ENCODE measurements at places on chromosomes 7 and 10.
A peak's percentile ranks its signal among the peaks of the same experiment; 100 is the strongest.

DNA sequence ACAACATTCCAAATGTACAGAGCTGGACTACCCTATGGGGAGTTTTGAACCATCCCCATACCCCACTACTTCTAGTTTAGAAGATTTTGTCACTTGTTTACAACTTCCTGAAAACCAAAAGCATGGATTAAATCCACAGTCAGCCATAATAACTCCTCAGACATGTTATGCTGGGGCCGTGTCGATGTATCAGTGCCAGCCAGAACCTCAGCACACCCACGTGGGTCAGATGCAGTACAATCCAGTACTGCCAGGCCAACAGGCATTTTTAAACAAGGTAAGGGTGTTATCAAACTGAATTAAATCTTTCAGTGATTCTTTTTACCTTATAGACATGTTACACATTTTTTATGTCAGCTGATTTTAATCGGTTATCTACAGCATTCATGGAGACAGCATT, 41.5 kb downstream of the AHR start:
- no peak for DNase-seq

GRCh38 chr10:121595806-121596688, 2.2 kb downstream of the FGFR2 start:
- no peak for DNase-seq

GRCh38 chr10:13099144-13099665, 758 bp upstream of the OPTN start:
- peak; percentile 72 for DNase-seq

- no peak for DNase-seq
These were observed 38.2 kb upstream of the BET1 start for GRCh38 chr7:94042381-94042780.

GRCh38 chr10:110353244-110354119, 48.8 kb upstream of the SMNDC1 start:
- DNase-seq, result peak; percentile 94

GRCh38 chr7:28530175-28530802, 118.0 kb downstream of the CREB5 start:
- DNase-seq, result peak; percentile 68

- DNase-seq, result no peak
These were observed 67.1 kb downstream of the IKZF1 start for GRCh38 chr7:50371551-50372021.

GRCh38 chr10:127801302-127801701, 64.3 kb downstream of the FOXI2 start:
- no peak for DNase-seq

DNA sequence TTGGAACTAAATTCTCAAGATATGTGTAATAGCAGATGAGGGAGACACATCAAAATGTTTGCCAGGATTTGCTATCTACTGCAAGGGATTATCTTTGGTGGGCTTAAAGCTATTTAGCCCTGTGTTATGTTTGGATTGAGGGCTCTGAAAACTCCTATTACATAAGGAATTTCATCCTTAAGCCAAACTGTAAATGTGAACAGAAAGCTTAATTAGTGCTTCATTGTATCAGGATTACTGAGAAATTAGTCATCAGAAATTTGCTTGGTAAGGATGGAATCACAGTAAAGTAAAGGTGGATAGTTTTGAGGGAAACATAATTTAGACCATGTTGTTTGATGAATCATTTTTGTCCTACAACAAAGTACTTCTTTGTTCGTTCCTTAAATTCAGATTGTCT, 8.3 kb downstream of the ANKRD7 start:
- DNase-seq, result no peak

DNA sequence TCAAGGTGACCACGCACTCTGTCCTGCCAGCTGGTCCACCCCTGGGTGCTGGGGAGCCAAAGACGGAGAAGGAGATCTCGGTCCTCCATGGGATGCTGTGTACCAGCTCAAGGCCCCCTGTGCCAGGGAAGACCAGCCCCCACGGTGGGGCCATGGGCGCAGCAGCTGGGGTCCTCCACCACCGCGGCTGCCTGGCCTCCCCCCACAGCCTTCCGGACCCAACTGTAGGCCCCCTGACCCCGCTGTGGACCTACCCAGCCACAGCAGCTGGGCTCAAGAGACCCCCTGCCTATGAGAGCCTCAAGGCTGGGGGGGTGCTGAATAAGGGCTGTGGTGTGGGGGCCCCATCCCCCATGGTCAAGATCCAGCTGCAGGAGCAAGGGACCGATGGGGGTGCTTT, 5.4 kb downstream of the NYAP1 start:
- no peak for DNase-seq

GRCh38 chr10:49690698-49691356, 11.4 kb downstream of the C10orf53 start:
- peak; percentile 23 for DNase-seq

GRCh38 chr7:158742065-158742821, 37.6 kb upstream of the NCAPG2 start:
- DNase-seq, result no peak

DNA sequence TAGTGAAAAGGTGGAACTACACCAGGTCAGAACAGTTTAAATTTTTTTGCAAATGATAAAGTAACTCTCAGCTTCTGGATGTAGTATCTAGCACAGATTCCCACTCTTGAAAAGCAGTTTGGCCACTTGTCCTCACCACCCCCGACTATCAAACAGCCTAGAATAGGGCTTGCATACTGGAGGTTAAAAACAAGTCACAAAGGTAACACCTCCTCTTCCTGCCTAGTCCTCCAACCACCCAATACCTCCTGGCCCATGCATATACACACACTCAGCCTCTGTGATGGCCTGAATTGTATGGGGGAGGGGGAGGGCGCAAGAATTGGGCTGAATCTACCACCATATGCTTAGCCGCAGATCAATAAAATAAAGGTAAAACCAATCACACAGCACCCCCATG, 5.7 kb downstream of the SKAP2 start:
- no peak for DNase-seq

- DNase-seq, result peak; percentile 36
These were observed 84.6 kb upstream of the FAM3C start for GRCh38 chr7:121480566-121481335.

DNA sequence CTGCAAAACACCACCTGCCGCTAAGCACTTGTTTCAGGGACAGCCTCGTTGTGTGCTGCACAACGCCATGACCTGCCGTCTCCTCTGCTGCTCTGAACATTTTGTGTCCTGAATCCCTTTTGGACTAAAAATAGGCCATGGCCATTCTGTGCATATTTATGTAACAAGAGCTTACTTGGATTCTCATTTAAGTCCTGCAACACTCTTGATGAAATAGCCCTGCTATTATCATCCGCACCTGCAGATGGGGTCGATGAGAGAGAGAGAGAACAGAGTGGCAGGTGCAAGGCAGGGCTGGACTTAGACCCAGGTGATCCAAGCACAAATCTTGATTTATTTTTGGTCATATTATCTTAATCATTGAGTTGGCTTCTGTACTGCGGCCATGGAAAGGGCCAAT, 121.2 kb upstream of the PRKCQ start:
- DNase-seq, result no peak

- DNase-seq, result peak; percentile 97
These were observed 138.0 kb downstream of the TACC2 start for GRCh38 chr10:122126763-122127659.

GRCh38 chr7:73681031-73681430, 2.2 kb downstream of the DNAJC30 start:
- peak; percentile 40 for DNase-seq

DNA sequence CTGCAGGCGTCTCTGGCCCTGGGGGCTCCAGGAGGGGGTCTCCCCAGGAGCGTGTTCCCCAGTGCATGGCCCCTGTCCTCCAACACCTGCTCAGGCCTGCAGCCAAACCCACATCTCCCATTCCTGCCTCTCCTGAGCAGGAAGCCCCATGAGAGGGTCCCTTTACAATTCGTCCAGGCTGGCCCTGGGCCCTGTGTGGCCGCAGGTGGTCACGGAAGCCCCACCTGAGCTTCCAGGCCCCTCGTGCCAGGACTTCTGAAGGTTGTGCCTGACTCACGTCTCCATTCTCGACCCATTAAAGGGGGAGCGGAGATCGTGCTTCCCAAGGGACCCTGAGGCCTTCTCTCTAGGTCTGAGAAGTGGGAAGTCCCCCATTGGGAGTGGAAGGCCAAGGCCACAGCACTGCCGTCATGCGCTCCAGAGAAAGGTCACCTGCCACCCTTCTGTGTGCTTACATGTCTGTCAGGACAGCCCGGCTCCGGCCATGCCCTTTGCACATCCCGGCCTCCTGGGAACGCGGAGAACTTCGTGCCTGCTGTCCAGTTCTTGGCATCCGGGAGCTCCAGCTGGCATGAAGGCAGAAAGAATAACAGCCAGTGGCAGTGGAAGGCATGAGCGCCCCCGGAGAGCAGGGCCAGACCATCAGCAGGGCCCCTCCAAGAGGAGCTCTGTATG, 382.3 kb downstream of the DNAJB6 start:
- DNase-seq, result no peak

GRCh38 chr10:58399410-58399809, 14.2 kb downstream of the TFAM start:
- peak; percentile 37 for DNase-seq

DNA sequence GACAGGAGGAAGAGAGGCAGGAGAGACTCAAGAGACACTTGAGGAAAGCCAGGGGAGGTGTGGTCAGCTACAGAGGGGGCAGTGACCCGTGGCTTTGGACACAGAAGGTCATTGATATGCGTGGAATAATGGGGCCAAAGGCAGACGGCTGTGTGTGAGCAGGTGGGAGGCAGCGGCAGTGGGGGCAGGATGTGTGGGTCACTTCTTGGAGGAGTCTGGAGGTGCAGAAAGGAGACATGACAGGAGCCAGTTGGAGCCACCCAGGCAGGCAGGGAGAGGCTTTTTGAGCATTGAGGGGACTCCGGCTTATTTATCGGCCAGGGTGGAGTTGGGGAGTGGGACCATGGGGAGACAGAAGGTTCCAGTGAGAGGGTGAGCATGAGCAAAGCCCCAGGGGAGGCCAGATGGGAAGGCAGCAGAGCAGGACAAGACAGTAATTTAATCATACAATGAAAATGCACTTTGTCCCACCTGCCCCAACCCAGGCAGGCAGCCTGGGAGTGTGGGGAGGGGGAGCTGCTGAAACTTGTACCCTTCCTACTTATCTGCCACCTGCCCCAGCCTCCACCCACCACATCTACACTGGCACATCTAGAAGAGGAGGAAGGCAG, 5.0 kb downstream of the LDB3 start:
- no peak for DNase-seq

GRCh38 chr7:74294191-74294998, 5.2 kb downstream of the CLIP2 start:
- DNase-seq, result peak; percentile 84

- peak; percentile 39 for DNase-seq
These were observed 2.4 kb downstream of the NKX2-3 start for GRCh38 chr10:99534939-99535763.

DNA sequence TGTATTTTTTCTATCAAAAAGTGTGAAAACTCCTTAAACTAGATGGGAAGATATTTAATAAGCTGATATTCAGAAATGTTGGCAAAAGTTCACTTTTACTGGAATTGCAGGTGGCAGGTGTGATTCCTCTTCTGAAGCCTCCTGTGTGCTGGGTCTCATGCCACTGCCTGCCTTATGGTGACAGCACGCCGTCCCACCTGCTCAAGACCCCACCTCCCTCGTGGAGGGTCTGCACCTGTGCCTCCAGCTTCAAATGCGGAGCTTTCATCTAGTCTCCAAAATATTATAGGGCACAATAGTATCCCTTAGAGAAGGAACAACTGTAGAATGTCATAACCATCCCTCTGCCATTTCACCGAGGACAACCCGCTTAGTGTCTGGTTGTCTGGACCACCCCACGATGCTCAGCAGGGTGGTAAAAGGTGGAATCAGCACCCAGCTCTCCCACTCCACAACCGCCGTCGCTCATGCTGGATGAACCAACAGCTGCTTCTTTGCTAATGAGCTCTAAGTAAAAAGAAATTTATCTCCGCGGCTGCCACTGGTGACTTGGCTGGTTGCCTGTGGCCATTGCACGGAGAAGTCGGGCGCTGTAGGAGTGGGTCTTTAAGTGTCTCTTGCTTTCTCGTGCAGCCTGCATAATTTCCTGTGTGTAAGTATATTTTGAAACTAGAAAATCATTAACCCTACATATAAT, 119.3 kb upstream of the TCERG1L start:
- DNase-seq, result no peak

DNA sequence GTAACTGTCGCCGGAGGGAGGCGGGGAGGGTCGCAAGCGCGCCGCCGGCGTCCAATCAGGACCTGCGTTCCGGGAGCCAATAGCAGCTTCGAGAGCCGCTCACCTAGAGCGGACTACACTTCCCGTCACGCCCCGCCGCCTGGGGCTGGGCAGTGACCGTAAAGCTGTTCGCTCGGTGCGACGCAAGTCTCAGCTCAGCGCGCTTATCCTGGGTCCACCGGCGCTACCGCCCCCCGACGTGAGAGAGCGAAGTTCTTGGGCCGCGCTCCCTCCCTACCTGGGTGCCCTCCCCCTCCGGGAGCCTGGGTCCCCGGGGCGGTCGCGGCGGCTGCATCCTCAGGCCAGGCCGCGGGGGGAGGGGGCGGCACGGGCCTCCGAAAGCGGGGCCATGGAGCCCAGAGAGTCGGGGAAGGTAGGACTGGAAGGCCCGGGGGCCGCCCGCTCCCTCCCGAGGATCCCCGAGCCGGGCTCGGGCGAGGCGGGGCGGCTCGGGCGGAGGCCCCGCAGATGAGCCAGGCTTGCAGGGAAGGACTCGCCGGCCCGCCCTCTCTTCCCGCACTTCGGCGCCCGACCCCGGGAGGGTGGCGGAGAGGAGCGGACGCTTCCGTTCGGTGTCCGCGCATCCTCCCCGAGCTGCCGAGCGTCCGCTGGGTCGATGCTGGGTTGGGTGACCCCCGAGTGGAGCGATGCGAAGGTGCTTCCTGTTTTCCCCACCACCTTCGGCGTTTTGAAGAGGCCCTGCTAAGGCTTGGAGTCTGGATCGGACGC, at the start of gene ZNF862:
Gene ZNF862 (plus strand): TSS at position 152 of the 768 bp plus-strand sequence. CDS start 237 bp downstream, at position 389.
- DNase-seq, result peak; percentile 98

DNA sequence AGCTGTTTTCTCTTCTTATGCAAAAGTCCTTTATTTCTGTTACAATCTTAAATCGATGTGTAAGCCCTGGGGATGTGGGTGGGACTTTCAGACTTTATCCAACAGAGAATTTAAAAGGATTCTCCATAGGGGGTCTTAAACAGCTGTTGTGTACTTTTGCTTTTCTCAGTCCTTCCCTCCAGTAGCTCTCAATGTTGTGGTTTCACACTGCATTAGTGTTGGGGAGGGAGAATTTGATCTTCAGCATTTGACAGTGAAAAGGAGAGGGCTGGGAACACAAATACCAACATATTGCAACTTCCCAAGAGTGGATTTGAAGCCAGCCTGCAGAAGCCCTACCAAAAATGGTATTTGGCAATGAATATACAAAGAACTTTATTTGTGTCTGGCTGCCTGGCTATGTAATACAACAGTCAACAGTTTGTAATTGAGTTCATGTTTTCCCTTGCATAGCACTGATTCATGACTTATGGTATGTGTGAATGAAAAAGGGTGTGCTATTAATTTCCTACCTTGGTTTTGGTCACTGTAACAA, 80.1 kb upstream of the CAPZA2 start:
- peak; percentile 87 for DNase-seq

GRCh38 chr10:24278176-24278889, 69.4 kb downstream of the KIAA1217 start:
- no peak for DNase-seq
